Naive thymus-derived CD8-positive, alpha-beta T cell (primary cell): ENCODE measurements at places on chromosomes 4 and X. TPM values are rescaled to one million over a fixed set of nuclear protein-coding genes. Genes with fewer than 3 reads are reported as not detected.

- no peak overlapping the region for H3K27ac ChIP-seq
- H3K36me3 ChIP-seq: no peaks in the 10 kb centered on the region
- H3K4me1 ChIP-seq: peaks cover 31% of the 10 kb centered on the region
- DNase-seq: no peak
Measured at GRCh38 chr4:104488151-104488550, 6.5 kb downstream of the CXXC4 start.

- H3K4me3 ChIP-seq: no peak overlapping the region
- H3K4me1 ChIP-seq: no peaks in the 10 kb centered on the region
- no peaks in the 10 kb centered on the region for H3K27me3 ChIP-seq
- no peaks in the 10 kb centered on the region for H3K36me3 ChIP-seq
- H3K27ac ChIP-seq: no peak overlapping the region
Measured at GRCh38 chr4:8478801-8479744, 38.5 kb downstream of the TRMT44 start.

DNA sequence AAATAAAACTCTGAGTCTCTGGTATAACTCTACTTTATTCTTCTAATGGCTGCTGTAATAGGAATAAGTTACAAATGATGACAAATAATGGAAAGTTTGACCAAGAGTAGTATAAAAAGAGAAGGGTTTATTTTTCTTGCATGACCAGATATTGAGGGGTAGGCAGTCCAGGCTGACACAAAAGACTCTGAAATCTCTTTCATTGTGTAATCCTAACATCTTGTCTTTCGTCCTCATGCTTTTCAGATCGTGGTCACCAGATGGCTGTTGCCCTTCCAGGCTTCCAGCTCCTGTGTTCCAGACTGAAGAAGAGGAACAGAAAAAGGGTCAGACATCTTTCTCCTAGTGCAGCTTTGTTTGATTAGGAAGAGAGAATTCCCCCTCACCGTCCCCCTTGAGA is 176.9 kb upstream of the GK2 start:
- H3K4me1 ChIP-seq: no peaks in the 10 kb centered on the region
- no peaks in the 10 kb centered on the region for H3K27me3 ChIP-seq
- H3K27ac ChIP-seq: no peak overlapping the region
- DNase-seq: no peak

- no peak overlapping the region for H3K27ac ChIP-seq
- no peaks in the 10 kb centered on the region for H3K4me1 ChIP-seq
- no peak for DNase-seq
- no peaks in the 10 kb centered on the region for H3K27me3 ChIP-seq
- no peaks in the 10 kb centered on the region for H3K36me3 ChIP-seq
- H3K4me3 ChIP-seq: no peak overlapping the region
Measured at GRCh38 chr4:21888195-21888976, 60.2 kb downstream of the KCNIP4 start.

DNA sequence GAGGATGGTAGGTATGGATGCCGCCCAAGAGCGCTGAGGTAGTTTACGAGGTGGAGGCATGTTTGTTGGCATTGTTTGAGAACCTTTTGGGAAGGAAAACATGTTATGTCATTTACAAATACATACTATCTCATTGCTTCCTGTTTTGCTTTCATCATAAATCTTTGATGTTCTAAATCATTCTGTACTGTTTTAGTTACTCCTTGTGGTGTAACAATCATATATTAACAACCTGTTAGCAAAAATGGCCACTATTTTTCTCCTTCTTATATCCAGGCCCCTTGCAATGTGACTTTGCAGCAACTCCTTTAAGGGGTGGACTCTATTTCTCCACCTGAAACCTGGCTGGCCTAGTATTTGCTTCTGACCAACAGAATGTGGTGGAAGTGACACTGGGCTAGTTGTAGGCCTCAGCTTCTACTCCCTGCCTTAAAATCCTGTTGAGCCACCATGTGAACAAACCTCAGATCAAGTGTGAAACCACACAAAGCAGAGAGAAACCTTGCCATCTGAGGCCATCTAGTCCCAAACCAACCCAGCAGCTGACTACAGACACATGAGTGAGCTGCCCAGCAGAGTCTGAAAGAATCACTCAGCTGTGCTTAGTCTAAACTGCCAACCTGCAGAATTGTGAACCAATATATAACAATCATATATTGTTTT is 15.8 kb upstream of the CXorf38 start:
- DNase-seq: no peak
- no peaks in the 10 kb centered on the region for H3K27me3 ChIP-seq
- H3K36me3 ChIP-seq: peaks cover 25% of the 10 kb centered on the region
- no peak overlapping the region for H3K4me3 ChIP-seq

GRCh38 chr4:152651473-152652060 is 28.2 kb downstream of the TMEM154 start:
- no peak overlapping the region for H3K4me3 ChIP-seq
- H3K27ac ChIP-seq: no peak overlapping the region
- no peaks in the 10 kb centered on the region for H3K27me3 ChIP-seq
- peaks cover 7% of the 10 kb centered on the region for H3K4me1 ChIP-seq
- H3K36me3 ChIP-seq: peaks cover 54% of the 10 kb centered on the region

- H3K27me3 ChIP-seq: peaks cover 7% of the 10 kb centered on the region
- H3K27ac ChIP-seq: no peak overlapping the region
- no peaks in the 10 kb centered on the region for H3K4me1 ChIP-seq
- no peak for DNase-seq
- H3K4me3 ChIP-seq: no peak overlapping the region
- no peaks in the 10 kb centered on the region for H3K36me3 ChIP-seq
Measured at GRCh38 chr4:1505511-1506460, 99.5 kb upstream of the NKX1-1 start.

Gene PAGE5
- total RNA-seq: not detected

Gene CEP135
- total RNA-seq: 31.5 TPM

Gene TLL1
- not detected for total RNA-seq

DNA sequence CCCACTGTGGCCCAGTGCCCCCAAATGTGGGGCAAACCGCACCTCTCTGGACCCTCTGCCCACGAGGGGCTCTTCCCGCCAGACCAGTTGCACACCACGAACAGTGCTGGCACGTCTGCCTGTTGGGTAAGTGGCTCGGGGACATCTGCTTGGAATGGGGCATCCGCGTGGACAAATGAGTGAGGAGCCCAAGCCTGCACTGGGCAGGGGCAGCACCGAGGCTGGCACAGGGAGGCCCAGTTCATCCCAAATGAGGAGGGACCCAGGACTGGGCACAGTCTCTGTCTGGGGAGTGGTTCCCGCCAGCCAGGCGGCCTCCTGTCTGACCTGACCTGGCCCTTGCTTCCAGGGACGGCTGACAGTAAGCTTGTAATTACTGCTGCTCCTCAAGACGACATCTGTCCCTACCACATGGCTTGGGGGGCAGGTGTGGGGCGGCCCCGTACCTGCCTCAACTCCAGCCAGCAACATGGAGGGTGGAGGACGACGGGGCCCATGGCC is 3.2 kb downstream of the SPON2 start:
- H3K4me3 ChIP-seq: peak overlapping the region; percentile 28
- peak; percentile 62 for DNase-seq
- H3K27ac ChIP-seq: peak overlapping the region; percentile 67

GRCh38 chrX:68018248-68019203 is 414.8 kb downstream of the OPHN1 start:
- H3K36me3 ChIP-seq: no peaks in the 10 kb centered on the region
- H3K27ac ChIP-seq: no peak overlapping the region
- DNase-seq: no peak
- no peak overlapping the region for H3K4me3 ChIP-seq
- H3K4me1 ChIP-seq: no peaks in the 10 kb centered on the region
- no peaks in the 10 kb centered on the region for H3K27me3 ChIP-seq

DNA sequence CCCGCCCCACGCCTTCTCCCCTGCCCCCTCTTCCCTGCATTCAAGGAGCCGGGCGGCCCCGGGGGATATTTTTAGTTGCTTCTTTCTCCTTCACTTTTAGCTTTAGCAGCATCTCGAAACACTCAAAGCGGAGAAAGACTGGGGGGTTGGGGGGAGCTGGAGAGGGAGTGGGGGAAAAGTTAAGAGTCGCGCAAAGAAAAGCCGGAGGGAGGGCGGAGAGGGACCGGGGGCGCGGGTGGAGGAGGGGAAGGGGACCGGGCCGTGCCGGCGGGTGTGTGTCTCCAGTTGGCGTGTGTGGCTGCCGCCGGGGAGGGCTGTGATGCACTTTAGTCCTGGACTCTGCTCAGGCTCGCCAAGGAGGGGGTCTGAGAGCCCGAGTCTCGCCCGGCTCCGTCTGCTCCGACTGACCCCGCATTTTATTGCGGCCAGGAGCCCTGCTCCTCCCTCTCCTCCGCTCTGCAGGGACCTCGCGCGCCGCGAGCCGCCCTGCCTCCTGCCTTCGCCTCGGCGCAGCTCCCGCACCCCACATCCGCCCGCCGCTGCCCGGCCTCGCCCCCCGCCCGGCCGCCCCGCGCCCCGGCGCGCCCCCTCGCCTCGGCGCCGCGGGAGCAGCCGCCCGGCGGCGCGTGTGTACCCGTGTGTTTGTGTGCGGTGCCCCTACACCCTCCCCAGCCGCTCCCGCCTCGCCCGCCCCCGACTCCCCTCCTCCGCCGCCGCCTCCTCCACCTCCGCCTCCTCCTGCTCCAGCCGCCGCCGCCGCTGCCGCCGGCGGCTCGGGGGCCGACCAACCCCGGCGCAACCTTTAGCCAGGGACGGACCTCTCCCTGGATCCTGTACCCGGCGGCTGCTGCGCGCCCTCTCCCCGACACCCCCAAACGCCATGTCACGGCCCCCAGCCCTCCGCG is 1.4 kb downstream of the ZNF827 start:
- peak overlapping the region; percentile 76 for H3K27ac ChIP-seq
- no peaks in the 10 kb centered on the region for H3K36me3 ChIP-seq
- peak overlapping the region; percentile 98 for H3K4me3 ChIP-seq
- peak; percentile 30 for DNase-seq
- H3K4me1 ChIP-seq: peaks cover 43% of the 10 kb centered on the region

DNA sequence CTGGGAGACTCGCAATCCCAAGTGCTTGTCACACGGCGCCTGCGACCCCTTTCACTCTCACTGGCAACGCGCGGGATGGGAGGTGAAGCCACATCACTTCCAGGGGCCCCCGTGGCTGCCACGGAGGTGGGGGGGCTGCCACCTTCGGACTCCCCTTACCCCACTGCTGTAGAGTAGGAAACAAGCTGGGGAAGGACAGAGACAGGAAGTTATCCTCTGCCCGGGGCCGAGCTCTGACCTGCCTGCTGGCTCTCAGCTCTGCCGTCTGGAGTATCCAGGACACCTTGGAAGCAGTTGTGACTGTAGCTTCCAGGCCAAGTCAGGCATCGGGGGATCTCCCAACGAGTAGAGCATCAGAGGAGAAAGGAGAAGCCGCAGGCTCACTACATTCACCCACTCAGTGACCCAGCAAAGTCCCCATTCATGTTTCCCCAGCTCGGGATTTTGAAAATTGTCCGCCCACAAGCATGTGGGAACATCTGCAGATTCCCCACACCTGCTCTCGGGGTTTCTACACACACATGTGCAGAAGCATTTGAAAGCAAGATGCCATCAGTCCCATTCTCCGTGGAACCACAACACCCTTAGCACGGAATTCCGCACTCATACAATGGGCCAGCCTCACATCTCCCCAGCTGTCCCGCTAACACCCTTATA is 10.8 kb downstream of the PDZD4 start:
- peaks cover 44% of the 10 kb centered on the region for H3K4me1 ChIP-seq
- H3K36me3 ChIP-seq: no peaks in the 10 kb centered on the region
- no peak for DNase-seq
- H3K4me3 ChIP-seq: peak overlapping the region; percentile 60

GRCh38 chrX:64395568-64395929 is 297 bp upstream of the MTMR8 start:
- H3K27ac ChIP-seq: peak overlapping the region; percentile 79
- H3K4me3 ChIP-seq: peak overlapping the region; percentile 97
- H3K4me1 ChIP-seq: peaks cover 19% of the 10 kb centered on the region
- no peaks in the 10 kb centered on the region for H3K36me3 ChIP-seq
- no peak for DNase-seq

DNA sequence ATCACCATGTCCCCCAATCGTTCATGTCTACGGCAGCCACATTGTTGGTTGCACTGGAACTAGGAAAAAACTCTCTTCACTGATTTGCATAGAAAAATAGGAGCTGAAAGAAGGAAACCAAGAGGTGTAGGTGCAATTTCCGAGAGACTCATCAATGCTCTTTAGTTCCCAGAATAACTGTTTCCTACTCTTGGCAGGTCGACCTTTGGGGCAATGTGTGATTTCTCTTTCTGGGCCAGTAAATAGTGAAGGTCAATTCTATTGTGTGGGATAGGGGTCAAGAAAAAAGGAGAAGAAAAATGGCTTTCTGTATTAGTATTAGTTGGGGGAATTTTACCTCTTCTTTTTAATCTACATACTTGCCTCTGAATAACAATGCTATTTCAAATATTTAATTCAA is 55.9 kb upstream of the PDE5A start:
- H3K27ac ChIP-seq: no peak overlapping the region
- H3K27me3 ChIP-seq: peaks cover 7% of the 10 kb centered on the region
- DNase-seq: no peak

Gene TKTL2
- not detected for total RNA-seq

DNA sequence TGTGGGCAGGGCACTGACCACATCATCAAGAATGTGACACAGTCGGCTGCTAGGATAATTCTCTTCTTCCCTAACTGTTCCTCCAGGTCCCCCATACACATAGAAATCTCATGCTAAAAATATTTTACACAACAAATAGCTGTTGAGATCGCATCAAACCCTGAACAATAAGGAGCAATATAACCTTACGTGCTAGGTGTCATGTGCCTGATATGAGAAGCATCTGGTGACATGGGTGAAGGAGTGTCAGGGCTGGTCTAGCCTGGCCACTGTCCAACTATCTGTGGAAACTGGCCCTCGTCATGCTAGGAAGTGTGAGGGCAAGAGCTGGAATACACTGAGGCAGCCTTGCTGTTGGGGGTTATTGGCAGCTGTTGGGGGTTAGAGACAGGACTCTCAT is 167.3 kb upstream of the PGRMC2 start:
- DNase-seq: no peak
- H3K4me3 ChIP-seq: no peak overlapping the region
- no peak overlapping the region for H3K27ac ChIP-seq
- H3K36me3 ChIP-seq: no peaks in the 10 kb centered on the region
- H3K27me3 ChIP-seq: peaks cover 2% of the 10 kb centered on the region

GRCh38 chr4:87819281-87819919 is 13.4 kb upstream of the MEPE start:
- DNase-seq: no peak
- H3K4me3 ChIP-seq: no peak overlapping the region
- H3K36me3 ChIP-seq: no peaks in the 10 kb centered on the region

Gene PPP2R2C
- total RNA-seq: not detected

Gene ATP2B3
- not detected for total RNA-seq

- no peak for DNase-seq
- no peak overlapping the region for H3K27ac ChIP-seq
- H3K4me3 ChIP-seq: no peak overlapping the region
- peaks cover 8% of the 10 kb centered on the region for H3K36me3 ChIP-seq
Measured at GRCh38 chr4:151484396-151485102, 75.6 kb downstream of the FHIP1A start.
